ENCODE measurements at places on chromosomes 11 and 22. TPM values are rescaled to one million over a fixed set of nuclear protein-coding genes. Genes with fewer than 3 reads are reported as not detected.
A peak's percentile ranks its signal among the peaks of the same experiment; 100 is the strongest.

Gene OR4A16
- polyA plus RNA-seq = not detected

DNA sequence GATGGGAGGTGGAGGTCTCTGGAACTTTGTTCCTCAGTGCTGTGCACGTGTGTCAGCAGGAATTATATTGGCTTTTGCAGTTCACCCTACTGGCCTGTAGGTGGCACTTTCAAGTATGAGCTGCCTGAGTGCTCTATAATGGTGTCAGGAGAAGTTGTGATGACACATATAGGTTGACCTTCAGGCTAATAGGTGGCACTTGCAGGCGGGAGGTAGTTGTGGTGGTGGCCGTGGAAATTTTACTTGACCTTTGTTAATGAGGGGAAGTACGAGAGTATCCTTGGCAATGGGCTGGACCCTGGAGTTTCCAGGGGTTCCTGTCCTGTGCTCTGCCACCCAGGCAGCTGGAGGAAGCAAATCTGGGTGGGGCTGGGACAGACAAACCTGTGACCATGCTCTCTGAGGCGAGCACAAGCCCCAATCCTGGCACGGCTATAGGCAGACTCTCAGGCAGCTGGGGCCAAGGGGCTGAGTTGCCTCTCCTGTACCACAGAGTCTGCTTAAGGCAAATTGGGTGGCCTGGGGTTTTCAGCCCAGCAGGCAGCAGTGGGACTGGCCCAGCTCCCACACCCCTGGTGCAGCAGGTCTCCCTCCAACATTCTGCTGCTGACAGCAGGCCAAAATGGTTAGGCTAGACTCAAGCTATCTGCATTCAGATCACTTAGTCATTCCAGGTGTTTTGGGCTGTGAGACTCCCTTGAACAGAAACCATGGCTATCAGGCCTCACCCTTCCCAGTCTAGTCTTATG, 147.5 kb upstream of the CTSC start:
- no peaks in the 10 kb centered on the region for H3K27me3 ChIP-seq
- no peaks in the 10 kb centered on the region for H3K36me3 ChIP-seq
- no peak for DNase-seq
- H3K4me1 ChIP-seq = no peaks in the 10 kb centered on the region
- H3K27ac ChIP-seq = no peak overlapping the region
- no peak overlapping the region for H3K4me3 ChIP-seq

Gene SLC22A25
- not detected for polyA plus RNA-seq

Gene VSIG10L2
- polyA plus RNA-seq = 0.15 TPM

DNA sequence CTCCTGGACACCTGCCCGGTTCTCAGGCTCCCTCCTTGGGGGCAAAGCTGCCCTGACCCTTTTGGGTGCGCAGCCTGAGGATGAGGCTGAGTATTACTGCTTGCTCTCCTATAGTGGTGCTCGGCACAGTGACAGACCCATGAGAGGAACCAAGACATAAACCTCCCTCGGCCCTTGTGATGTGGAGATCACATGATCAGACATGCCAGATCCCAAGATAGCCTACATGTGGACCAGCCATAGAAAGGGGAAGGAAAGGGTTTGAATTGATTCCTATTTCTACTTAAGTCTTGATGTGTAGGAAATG, 125.3 kb downstream of the VPREB1 start:
- no peak for DNase-seq
- H3K4me1 ChIP-seq = no peaks in the 10 kb centered on the region
- no peak overlapping the region for H3K27ac ChIP-seq
- no peaks in the 10 kb centered on the region for H3K36me3 ChIP-seq

GRCh38 chr11:18075444-18075843, 29.4 kb upstream of the TPH1 start:
- no peak overlapping the region for H3K4me3 ChIP-seq
- H3K27me3 ChIP-seq = no peaks in the 10 kb centered on the region
- no peak overlapping the region for H3K27ac ChIP-seq
- no peak for DNase-seq
- peaks cover 17% of the 10 kb centered on the region for H3K36me3 ChIP-seq
- no peaks in the 10 kb centered on the region for H3K4me1 ChIP-seq

DNA sequence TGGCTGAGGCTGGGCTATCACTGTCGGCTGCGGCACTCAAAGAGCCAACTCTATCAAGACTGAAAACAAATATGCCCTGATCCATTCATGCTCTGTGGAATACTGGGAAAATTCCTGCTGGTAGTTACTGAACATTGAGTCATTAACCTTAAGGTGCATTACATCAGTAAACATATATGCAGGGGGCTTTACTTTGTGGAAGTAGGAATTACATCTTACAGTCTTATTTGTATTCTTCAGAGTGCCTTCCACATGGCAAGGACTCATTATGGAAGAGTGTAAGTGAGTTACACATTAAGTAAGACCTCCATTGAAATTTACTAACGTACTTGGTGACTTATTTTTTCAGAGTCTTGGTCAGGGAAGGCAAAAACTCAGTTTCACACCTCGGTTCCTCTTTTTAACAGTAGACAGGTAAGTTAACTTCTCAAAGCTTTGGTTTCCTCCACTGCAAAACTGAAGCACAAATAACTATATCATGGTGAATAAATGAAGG, 4.5 kb downstream of the OR5B21 start:
- H3K27ac ChIP-seq = no peak overlapping the region
- H3K4me1 ChIP-seq = no peaks in the 10 kb centered on the region
- no peak for DNase-seq
- H3K36me3 ChIP-seq = no peaks in the 10 kb centered on the region
- no peaks in the 10 kb centered on the region for H3K27me3 ChIP-seq

DNA sequence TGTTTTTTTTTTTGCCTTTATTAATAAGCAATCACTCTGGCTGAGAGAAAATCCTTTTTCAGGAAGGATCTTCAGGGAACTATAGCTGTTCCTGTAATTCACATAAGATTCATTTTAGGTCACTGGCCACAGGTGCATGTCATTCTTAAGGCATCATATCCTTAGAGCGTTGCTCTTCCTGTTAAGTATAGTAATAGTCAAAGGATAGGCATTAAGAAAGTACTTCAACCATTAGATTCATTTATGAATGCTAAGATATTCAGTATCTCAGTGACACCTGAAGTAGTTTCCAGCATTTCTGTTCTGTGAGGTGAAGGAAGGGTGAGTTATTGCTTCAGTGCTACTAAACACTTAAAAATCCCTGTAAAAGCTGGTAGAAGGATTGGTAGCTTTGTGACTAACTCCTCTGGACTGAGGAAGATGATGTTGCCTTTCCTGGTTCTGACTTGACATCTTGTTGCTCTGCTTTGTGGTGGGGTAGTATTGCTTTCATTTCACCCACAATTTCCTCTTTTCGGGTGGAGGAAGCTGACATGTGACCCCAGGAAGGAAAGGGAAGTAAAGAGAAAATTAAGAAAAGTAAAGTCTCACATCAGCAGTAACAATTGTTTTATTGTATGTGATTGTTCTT, 34.7 kb downstream of the RNF169 start:
- no peak for DNase-seq
- no peak overlapping the region for H3K4me3 ChIP-seq
- H3K4me1 ChIP-seq = peaks cover 25% of the 10 kb centered on the region
- no peaks in the 10 kb centered on the region for H3K27me3 ChIP-seq

DNA sequence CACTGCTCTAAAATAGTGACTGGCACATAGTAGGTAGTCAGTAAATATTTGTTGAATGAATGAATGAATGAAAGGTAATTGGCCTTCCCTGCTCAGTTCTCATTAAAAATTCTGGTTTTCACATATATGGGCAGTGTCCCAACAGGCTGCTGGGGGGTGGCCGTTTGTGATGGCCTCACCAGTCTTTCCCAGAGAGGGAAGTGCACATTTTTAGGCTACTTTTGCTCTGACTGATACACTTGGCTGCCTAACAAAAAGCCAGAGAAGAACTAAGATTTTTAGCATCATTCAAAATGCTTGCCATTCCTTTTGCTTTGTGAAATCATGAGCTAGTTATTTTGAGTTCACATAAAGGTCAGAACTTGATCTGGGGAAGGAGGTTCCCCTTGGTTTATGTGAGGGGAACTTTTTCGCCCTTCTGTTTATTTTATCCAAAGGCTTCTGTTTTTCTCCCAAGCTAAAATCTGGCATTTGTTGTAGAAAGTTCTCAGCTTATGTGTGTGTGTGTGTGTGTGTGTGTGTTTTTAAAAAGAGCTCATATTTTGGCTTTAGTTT, 83.1 kb downstream of the PTPRJ start:
- peaks cover 35% of the 10 kb centered on the region for H3K4me1 ChIP-seq
- no peaks in the 10 kb centered on the region for H3K36me3 ChIP-seq
- H3K4me3 ChIP-seq = no peak overlapping the region
- DNase-seq = no peak
- H3K27ac ChIP-seq = peak overlapping the region; percentile 44
